ENCODE measurements at places on chromosomes 13 and 19.

DNA sequence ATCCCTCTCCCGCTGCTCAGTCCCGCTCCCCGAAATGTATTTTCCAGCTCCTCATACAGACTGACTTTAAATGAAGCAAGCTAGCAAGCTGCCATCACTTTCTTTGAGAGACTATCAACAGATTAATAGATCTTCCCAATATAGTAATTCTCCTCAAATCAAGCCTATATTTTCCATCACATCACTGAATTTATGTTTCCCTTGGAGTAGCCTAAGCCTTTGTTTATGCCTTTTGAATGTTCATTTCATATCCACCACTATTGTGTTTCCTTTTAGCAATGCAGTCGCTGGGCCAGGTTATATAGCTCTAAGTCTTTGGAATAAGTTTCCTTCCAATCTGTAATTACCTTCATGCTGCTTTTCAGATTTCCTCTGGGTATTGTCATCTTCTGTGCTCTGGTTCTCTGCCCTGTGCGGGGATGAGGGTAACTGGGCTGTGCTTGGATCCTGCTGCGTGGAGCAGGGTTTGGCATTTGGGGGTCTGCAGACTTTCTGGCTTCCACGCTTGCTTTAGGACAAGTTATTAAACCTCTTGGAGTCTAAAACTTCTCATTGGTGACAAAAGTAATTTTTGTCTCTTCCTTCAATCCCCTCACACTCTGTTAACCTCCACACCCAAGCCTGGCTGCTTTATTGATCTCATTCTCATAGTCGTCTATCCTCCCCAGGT lies 256.9 kb downstream of the DLEU7 start:
- no peak for DNase-seq

DNA sequence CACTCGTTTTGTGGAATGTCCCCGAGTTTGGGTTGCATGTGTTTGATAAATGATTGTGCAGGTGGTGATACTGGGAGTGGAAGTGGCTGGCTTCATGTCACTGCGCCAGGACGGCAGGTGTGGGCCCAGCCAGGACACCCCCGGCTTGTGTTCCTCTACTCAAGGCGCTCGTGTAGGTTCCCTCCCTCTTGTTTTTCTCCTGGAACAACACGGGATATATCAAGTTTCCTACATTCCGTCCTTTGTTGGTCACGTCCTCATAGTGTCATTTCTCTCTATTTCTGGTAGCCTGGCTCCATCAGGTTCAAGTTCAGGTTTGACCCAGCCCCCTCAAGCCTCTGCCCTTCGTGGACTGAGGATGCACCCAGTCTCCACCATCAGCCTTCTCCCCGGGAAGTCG lies 16.3 kb downstream of the IL17D start:
- DNase-seq, result no peak

- DNase-seq, result no peak
Measured at GRCh38 chr13:105660561-105660960, 874.9 kb downstream of the EFNB2 start.

- DNase-seq, result peak; percentile 53
Measured at GRCh38 chr19:49555600-49556411, 24.6 kb downstream of the NOSIP start.

DNA sequence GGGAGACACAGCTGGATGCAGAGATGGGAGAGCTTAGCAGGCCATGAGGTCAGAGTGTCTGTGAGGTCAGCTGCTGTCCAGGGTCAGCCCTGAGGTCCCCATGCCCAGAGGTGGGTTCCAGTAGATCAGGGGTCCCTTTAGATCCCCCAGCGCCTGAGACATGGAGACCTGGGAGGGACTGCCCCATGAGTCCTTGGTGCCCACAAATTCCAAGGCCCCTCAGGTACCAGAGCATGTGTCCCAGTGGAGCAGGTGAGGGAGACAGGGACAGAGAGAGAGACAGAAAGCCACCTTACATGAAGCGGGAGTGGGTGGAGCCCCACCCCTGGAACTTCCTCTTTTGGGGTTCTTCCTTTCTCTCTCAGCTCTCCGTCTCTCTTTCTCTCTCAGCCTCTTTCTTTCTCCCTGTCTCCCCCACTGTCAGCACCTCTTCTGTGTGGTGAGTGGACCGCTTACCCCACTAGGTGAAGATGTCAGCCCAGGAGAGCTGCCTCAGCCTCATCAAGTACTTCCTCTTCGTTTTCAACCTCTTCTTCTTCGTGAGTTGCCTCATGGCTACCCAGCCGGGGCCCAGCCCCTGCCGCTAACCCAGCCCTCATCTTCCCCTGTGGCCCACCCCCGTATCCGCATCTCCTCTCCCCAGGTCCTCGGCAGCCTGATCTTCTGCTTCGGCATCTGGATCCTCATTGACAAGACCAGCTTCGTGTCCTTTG lies at the start of gene CD37:
CD37 (plus strand) TSS at position 336 of the 713 bp plus-strand sequence; CDS start at position 471, 135 bp downstream.
- peak; percentile 19 for DNase-seq

DNA sequence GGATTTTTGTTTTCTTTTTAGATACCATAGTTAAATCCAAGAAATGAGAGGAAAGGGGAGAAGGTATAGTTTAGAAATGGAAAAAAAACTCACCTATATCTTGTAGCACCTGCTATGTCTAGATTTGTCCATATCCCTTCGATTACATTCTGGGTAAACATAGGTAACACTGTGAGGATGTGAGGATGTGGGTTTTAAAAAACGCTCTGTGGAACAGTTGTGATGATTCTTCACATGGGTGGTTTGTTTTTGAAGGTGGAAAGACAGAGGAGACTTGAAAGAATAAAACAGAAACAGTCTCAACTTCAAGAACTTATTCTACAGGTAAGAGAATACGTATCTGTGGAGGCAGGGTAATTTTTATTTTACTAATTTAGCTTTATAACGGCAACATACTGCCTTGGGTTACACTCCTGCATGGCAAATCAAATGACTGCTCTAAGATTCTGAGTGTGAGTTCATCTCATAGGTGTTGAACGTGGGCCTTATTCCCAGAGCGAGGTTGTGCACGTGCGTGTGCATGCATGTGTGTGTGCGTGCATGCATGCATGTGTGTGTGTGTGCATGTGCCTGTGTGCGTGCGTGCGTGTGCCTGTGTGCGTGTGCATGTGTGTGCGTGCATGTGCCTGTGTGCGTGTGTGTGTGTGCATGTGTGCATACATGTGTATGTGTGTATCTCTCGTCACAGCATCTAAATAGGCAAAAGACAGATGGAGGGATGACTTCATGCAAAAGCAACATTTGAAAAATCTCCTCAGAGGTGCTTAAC lies 23.5 kb downstream of the ATP4B start:
- DNase-seq, result no peak

- no peak for DNase-seq
Measured at GRCh38 chr13:42110410-42111155, 62.1 kb downstream of the DGKH start.

DNA sequence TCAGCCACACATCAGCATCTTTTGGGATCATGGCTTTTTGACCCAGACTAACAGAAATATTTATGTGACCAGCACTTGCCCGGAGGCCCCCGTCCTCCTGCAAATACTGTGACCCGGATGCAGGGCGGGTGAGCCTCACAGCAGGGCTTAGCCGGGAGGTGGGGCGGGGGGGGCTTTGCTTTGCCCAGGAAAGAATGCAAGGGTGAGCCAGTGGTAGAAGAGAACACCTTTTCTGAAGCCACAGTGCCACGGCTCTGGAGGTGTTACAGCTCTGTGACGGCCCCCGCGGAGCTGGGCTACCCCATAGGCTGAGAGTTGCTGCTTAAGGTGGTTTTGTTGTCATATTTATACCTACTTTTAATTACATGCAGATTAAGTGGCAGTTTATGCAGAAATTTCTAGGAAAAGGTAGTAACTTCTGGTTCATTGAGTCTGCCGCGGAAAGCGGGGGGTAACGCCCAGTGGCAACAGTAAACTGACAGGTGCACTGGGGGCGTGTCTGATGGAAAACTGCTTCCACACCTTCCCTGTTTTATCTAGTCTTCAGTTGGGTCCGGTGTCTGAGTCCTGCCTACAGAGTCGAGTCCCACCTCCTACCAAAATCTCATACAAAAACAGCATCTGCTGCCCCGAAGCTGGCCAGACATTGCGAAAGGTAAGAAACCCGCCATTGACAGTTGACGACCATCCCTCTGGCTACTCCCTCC lies 187.9 kb downstream of the TEX29 start:
- DNase-seq, result no peak

DNA sequence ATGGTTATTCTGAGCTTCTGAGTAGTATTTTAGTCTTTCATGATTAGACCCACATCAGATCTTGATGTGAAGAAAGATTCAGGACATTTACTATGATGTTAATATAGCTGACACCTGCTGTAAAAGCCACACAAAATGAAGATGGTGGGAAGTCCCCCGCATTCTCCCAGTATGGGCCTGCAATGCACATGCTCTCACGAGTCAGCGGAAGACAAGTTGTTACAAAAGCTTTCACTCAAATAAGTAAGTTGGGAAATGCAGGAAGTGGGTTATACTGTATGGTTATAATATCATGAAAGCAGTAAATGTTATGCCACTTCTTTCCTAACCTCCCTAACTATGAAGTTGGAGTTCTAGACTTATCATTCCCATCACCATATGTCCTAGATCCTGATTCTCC lies 171.9 kb downstream of the KLF5 start:
- no peak for DNase-seq

GRCh38 chr19:18657590-18658365 lies 20.9 kb downstream of the KLHL26 start:
- no peak for DNase-seq

- DNase-seq, result no peak
Measured at GRCh38 chr13:36450534-36450933, 18.2 kb downstream of the CCNA1 start.

GRCh38 chr13:75931116-75931515 lies 295.0 kb downstream of the LMO7 start:
- no peak for DNase-seq

DNA sequence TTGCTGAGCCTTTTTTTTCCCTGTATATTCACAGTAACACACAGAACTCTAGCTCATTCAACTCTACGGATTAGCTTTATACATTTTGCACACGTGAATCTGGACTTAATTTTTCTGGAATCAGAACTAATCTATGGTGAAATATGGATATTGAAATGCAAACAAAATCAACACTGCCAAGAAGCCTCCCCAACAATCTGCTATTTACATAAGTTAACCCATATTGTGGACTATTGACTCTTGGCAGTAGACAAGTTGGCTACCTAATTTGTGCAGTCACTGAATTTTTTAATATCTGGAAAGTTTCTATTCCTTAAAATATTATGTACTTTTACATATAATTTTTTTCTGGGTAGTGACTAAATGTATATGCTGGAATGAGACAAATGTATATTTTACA lies 815.4 kb downstream of the PCDH17 start:
- no peak for DNase-seq

GRCh38 chr13:100544866-100545683 lies 43.5 kb downstream of the GGACT start:
- no peak for DNase-seq

- DNase-seq, result no peak
Measured at GRCh38 chr19:48897181-48897580, 1.4 kb downstream of the TULP2 start.

- no peak for DNase-seq
Measured at GRCh38 chr13:40984668-40985366, 34.3 kb downstream of the ELF1 start.

DNA sequence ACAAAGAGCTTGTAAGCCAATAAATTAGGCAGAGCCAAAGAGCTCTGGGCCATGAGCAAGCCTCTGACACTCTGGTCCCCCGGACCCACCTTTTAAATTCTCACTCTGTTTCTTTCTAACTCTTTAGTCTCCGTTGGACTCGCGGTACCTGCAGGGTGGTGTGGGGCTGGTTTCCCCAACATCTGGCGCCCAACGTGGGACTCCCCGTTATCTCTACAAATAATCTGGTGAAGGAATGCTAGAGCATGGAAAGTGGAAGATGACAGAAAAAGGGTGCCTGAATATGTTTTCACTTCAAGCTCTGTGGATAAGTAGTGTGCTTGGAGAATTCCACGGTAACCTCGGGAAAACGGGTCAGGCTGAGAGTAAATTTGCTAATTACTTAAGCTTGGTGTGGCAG lies 36.5 kb upstream of the CYP2B6 start:
- no peak for DNase-seq

DNA sequence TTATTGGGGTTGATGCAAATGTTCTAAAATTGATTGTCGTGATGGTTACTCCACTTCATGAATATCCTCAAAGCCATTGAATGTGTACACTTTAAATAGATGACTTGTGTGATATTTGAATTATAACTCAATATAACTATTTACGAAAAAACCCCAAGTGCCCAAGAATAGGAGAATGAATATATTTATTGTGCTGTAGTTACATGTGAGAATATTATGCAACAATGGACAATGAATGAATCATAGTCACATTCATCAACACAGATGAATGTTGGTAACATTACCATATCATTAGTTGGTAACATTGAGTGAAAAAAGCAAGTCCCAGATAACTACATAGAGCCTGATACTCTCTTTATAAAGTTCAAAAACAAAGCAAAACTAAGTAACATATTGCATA lies 127.8 kb upstream of the UBL3 start:
- DNase-seq, result no peak

DNA sequence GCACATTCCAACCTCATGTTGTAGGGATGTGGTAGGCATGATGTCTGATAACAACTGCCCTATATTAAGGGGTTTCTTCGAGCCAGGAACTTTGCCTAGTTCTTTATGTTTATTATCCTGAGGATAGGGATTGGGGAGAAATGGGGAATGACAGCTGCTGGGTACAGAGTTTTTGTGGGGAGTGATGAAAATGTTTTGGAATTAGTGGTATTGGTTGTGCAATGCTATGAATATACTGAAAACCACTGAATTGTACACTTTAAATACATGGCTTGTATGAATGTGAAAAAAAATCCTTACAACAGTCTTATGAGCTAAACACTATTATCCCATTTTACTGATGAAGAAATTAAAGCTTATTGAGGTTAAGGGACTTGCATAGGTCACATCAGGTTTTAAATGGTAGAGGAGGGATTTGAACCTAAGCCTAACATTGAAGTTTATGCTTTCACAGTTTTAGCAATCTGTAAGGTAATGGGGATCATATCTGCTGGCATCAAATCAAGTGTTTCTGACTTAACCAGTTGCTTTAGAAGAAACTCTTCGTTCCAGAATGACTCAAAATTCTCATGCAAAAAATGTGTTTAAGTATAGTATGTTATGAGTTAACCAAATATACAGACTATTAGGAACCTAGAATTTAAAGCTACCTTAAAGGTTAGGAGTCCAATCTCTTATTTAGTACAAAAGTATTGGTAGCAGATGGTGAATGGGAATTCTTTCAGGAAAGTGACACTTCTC lies 61.4 kb downstream of the ERCC5 start:
- DNase-seq, result no peak

- no peak for DNase-seq
Measured at GRCh38 chr19:39424934-39425333, 10.8 kb downstream of the RPS16 start.

DNA sequence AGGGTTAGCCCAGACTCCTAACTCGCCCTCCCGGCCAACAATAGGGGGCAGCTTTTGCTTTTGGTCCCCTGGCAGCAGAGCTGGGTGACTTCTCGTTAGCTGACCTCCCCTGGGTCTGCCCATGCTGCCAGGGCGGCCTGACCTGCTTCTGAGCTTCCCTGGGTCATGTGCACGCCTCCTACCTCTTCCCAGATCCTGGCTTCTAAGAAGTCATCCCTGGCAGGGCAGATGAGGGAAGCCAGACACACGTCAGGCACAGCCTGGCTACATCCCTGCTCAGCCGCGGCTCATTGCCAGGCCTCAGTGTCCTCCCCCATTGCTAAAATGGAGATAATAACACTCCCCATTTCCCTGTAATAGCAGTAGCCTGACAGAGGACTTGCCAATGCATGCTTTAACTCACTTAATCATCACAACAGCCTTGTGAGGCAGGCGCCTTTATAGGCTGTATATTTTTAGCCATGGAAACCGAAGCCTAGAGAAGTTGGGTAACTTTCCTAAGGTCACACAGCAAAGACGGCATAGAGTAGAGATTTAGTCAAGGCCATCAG lies 2.1 kb downstream of the KCNK6 start:
- no peak for DNase-seq

GRCh38 chr13:34172048-34172447 lies 354.1 kb downstream of the RFC3 start:
- DNase-seq, result no peak

Data from stimulated activated CD8-positive, alpha-beta memory T cell treated with anti-CD3 and anti-CD28 coated beads, Interleukin-4, amount 100 ng/mL, for 4 hours (primary cell).